ENCODE measurements at places on chromosomes 5 and 9.

- DNase-seq, result no peak
Measured at GRCh38 chr9:129441852-129442251, 179.0 kb downstream of the C9orf50 start.

DNA sequence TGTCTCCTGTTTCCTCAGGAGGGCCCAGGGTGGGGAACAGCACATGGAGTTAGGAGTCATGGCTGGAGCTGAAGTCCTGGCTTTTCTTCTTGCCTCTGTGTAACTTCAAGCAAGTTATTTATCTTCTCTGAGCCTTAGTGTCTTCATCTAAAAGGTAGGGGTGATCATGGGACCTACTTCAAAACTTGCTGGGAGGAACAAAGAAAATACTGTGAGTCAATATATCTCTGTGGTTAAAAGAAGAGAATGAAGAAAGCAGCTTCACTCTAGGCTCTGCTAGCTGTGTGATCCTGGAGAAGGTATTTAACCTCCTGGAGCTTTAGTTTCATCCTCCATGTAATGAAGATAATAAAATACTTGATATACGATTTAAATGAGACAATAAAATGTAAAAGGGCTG is 26.5 kb downstream of the AFAP1L1 start:
- no peak for DNase-seq

DNA sequence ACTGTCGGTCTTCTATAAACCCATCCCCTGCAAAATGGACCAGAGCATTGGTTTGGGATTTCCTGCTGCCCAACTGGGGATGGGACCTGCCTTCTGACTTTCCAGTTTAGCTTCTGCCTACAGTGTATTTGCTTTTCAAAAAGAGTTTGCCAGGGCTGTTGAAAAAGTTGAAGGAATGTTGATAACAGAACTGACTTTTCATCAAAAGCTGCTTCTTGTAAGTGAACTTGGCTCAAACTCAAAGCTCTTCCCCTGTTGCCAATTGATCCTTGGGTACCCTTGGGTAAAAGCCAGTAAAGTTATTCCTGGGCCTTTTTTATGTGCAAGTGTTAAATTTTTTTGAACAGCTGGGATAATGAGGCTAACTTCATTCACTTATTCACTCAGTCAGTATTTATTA is 142.9 kb upstream of the SLC30A5 start:
- DNase-seq, result no peak

GRCh38 chr5:40660751-40661150 is 19.0 kb upstream of the PTGER4 start:
- no peak for DNase-seq

DNA sequence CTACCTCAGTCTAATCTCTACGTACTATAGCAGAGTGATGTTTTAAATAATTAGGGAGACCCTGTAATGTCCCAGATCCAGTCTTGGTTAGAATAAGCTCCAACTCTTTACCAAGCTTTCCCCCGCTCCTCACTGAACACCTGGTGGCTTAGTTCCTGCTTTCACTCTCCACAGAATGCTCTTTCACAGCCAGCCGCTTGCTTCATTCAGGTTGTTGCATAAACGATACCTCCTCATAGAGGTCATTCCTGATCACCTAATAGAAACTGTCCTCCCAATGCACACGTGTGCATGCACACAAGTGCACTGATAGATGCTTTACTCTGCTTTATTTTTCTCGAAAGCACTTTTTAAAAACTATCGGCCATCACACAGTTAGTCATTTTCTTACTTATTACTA is 298.1 kb downstream of the TRPM3 start:
- no peak for DNase-seq

GRCh38 chr5:68140763-68141162 is 74.8 kb upstream of the PIK3R1 start:
- no peak for DNase-seq

DNA sequence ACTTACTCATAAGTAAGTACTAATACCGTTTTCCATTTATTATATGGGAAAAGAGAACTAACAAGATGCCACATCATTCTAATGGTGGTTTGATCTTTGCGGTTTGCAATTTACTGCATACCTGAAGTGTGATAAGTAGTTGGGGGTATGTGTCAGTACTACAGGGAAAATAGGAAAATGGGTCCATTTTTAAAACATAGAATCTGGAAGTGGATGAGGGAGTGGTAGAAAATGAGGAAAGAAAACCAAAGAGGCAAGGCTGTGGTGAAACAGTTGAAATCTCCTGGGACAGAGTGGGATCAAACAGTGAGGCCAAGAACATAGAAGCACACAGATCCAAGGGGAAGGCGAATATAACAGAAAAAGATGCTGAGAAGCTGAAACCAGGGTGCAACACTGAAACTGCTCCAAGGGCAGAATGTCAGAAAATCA is 6.7 kb downstream of the ADAMTSL1 start:
- DNase-seq, result no peak
